ENCODE measurements at places on chromosomes 7 and 10.
A peak's percentile ranks its signal among the peaks of the same experiment; 100 is the strongest.

DNA sequence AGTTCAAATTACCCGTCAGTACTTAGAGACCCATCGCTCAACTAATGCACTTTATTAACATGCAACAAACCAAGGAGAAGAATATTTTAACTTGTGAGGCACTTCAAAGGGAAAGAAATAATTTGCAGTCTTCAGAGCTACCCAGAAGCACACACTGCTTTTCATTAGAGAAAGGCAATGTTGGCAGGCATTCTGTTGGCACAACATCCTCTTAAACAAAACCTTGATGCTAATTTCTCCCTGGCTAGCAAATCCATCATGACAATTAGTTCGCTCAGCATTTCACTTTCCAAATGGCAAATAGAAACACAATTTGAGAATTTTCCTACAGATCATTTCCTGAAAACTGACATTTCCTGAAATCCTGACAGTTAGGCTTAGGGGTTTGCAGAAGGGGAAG, 155.6 kb upstream of the FAM13C start:
- no peak for DNase-seq

DNA sequence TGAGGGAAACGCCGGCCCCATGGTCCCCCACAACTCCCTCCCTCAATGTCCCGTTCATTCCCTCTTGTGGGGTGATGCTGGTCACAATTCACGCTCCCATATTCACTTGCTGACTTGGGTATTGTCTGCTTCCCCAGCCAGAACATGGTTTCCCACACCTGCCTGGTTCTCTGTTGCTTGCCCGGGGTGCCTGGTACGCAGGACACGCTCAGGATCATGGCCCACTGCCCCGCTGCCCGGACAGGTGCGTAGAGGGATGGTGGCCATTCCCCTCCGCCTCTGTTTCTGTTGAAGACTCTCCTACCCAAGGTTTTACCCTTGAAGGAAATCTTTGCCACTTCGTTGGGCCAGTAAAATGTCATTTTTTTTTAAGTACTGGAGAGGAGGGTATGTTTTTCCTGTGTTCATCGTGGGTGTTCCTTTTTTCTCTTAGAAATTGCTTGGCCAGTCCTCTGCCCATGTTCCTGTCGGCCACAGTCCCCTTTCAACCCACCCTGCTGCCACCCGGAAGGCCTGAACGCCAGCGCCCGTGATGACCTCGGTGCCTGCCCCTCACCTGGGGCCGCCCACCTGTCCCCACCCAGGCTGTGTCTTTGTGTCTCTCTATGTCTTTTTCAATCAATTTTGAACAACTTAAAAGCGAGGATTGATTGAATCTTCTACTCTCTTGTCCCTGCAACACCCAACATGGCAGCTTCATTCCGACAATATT, 38.2 kb downstream of the FOXL3 start:
- DNase-seq, result no peak

DNA sequence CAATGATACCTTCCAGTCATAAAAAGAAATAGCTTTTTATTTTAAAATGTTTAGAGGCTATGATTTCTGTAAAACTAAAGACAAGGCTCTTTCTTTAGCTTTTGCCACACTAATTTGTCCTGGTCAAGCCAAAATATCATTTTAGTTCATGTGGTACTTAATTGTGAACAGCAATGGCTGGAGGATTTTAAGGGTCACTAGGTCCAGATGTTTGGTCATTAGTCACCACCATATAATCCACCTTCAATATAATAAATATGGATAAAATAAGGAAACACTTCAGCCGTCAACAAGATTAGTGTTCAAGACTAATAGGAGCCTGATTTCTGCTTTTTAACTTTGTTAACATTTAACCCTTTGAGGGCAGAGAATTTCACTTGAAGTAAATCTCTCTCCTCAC, 50.0 kb upstream of the HGF start:
- DNase-seq, result no peak

DNA sequence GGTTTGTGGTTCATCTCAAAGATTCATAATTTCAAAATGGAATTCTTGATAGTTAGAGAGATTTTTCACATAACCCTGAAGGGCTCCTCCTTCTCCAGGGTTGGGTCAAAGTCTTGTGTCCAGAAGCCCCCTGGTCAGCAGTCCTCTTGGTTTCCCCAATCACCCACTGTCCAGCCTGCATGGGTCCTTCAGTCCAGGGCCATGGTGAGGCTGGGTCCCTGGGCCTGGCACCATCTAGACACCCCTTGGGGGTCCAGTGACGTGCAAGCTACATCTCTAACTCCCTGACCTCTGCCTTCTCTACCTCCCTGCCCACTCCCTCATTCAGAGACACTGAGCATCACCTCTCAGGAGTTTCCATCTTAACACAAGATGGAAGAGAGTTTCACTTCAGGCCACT, 26.1 kb downstream of the ANXA8 start:
- DNase-seq, result no peak

DNA sequence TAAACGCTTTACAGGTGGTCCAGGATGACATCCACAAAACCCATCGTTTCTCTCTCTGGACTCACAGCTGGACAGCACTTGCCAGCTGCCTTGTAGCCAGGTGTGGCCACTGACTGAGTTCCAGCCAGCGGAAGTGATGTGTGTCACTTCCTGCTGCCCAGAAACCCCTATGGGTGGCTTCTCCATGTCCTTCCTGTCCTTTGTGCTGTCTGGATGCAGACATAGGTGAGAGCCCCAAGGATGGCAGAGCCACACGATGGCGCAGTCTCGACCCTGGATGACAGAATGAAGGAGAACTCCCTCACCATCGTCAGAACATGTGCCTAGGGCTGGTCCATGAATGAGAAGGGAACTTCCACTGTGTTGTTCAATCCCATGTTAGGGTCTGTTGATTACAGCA, 22.1 kb downstream of the NMT2 start:
- no peak for DNase-seq

DNA sequence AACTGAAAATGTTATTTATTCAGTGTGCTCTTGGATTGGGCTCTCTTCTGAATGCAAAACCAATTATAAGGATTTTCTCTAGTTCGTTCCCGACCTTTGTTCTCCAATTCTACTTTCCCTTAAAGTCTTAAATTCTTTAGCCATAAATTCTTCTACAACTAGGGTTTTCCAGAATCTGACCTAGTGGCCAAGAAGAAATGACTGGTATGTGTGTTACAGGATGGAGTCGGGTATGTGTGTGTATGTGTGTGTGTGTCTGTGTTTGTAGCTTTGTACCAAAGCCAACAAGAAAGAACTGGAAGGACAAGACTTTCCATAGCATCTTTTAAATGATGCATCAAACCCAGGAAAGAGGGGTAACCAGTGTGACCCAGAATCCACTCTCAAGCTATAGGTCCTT, 25.8 kb upstream of the LEP start:
- peak; percentile 70 for DNase-seq

- DNase-seq, result peak; percentile 92
Observed at GRCh38 chr7:44072364-44073231, 7.2 kb upstream of the PGAM2 start.

- DNase-seq, result peak; percentile 59
Observed at GRCh38 chr7:29610086-29610485, 46.5 kb downstream of the PRR15 start.

GRCh38 chr10:123706236-123706635, 40.1 kb downstream of the GPR26 start:
- no peak for DNase-seq

GRCh38 chr10:92142949-92143348, 147.9 kb downstream of the CPEB3 start:
- no peak for DNase-seq

GRCh38 chr7:148116829-148117403, 473.6 kb upstream of the C7orf33 start:
- no peak for DNase-seq

- peak; percentile 93 for DNase-seq
Observed at GRCh38 chr7:104973909-104974415, 40.0 kb upstream of the KMT2E start.

GRCh38 chr7:152338561-152338960, 97.2 kb downstream of the KMT2C start:
- DNase-seq, result no peak

- DNase-seq, result no peak
Observed at GRCh38 chr10:95312986-95313495, 22.2 kb upstream of the PDLIM1 start.

DNA sequence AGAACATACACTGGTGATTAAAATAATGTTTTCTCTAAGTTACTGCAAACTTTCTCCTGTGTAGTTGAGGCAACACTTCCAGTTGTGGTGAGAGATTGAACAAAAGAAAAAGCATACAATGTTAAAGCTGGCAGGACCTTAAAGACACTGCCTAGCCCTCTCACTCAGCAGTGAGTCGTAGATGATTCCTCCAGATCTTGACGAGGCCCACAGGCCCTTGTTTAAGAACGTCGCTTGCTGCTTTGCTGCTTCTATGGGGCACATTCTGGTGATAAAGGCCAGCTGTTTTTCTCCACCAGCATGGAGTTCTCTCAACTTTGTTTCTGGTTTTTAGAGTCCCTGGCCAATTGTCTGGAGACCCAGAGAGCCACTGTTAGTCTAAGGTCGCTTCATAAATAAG, 2.8 kb upstream of the DENND11 start:
- DNase-seq, result peak; percentile 58

- peak; percentile 51 for DNase-seq
Observed at GRCh38 chr10:33258967-33259366, 75.5 kb downstream of the NRP1 start.

DNA sequence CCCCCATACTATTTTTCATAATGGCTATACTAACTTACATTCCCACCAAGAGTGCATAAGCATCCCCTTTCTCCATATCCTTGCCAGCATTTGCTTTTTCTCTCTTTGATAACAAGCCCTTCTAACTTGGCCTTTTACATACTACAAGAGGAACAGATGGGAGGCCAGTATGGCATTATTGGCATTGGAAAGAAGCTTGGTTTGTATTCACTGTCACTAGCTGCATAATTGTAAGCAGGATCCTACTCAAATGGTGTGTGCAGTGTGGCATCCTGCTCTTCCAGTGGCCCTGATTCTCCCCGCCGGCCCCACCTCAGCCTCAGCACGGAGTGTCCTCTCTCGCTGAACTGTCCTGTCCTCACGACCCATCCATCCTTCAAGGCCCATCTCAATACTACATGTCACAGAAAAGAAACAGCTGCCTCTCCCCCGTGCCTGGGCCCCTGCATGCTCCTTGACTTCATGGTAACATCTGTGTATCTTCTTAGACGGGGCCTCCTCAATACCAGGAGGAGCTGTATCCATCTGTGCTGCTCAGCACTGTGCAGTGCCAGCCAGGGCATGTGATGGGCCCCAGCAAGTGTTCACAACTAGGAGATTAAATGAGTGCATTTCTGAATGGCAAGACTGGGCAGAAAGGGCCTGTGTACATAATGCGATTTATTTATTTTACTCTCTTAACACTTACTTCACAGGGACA, 205.2 kb downstream of the COBL start:
- no peak for DNase-seq

GRCh38 chr7:36037121-36037662, 115.9 kb upstream of the EEPD1 start:
- peak; percentile 75 for DNase-seq

GRCh38 chr10:103069453-103070331, 123.4 kb downstream of the NT5C2 start:
- peak; percentile 65 for DNase-seq

GRCh38 chr10:75051308-75051707, 60.1 kb upstream of the SAMD8 start:
- DNase-seq, result no peak

- DNase-seq, result peak; percentile 66
Observed at GRCh38 chr10:73209705-73210104, 37.4 kb downstream of the DNAJC9 start.

- no peak for DNase-seq
Observed at GRCh38 chr7:129750091-129750490, 138.6 kb downstream of the NRF1 start.

DNA sequence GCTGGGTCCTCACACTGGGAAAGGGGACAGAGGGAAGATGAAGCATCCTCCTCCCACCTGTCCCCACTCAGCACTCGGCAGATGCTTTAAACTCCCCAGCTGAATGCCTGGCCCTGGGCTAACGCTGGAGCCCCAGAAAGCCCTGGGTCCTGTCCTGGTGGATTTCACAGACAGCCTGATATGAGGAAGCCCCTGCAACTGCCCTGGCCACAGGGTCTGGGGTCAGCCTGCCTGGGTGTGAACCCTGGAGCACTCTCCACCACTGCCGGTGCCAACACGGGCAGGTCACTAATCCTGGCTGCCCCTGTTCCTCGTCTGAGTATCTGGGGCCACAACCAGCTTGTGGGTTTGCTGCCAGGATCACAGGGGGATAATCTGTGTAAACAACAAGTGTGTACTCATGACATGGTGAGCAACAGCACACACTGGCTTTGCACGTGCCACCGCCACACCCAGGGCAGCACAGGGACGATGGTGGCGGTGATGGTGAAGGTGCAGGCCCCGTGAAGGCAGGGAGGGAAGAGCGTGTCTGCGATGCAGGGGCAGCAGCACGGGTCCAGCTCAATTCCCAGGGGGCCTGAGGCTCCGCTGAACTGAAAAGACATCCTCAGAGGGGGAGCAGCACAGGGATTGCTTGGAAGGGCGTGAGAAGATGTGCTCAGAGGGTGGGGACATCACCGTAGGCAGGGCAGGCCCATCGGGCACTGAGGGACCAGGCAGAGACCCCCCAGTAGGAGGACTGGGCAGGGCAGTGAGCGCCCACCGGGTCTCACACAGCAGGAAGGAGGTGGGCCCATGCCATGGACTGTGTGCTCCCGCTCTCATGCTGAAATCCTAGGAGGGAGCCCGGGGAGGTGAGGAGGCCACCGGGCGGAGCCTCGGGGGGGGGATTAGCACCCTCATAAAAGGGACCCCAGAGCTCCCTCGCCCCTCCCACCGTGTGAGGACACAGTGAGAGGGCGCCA, 238.7 kb downstream of the MAD1L1 start:
- DNase-seq, result no peak

- no peak for DNase-seq
Observed at GRCh38 chr7:113370910-113371309, 252.6 kb upstream of the SMIM30 start.

GRCh38 chr10:113305871-113306270, 247.0 kb upstream of the HABP2 start:
- peak; percentile 78 for DNase-seq

- DNase-seq, result no peak
Observed at GRCh38 chr7:55548295-55548731, 24.0 kb downstream of the VOPP1 start.

DNA sequence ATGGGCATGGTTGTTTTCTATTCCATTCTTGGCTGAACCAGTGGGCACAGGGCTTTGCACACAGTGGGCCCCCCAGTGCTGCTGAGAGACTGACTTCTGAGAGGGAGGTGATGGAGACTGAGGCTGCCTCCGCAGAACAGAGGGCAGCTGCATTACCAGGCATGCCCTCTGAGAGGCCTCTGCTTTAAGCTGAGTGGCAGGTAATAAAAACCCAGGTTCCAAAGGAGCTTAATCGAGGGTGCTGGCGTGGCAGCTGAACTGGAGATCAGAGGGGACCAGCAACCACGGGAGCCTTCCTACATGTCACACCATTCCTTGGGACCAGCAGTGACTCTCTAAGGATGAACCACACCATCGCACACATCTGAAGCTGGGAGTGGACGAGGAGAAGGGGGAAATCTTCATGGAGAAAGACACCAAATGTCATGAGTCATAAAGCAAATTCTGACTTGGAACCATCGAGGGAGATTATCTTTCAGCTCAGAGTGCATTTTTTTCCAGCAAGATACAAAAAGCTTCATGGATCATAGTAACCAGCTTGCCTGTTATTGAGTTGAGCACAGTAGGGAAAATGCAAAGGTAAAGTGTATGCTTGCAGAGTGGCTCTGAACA, 24.6 kb downstream of the HIPK2 start:
- no peak for DNase-seq

GRCh38 chr10:74593470-74593869, 232.9 kb upstream of the KAT6B start:
- peak; percentile 82 for DNase-seq

- peak; percentile 25 for DNase-seq
Observed at GRCh38 chr7:71517940-71518699, 386.2 kb downstream of the GALNT17 start.

GRCh38 chr10:79270466-79271246, 76.6 kb upstream of the PPIF start:
- DNase-seq, result no peak
